ENCODE measurements at places on chromosomes 11 and 22.
A peak's percentile ranks its signal among the peaks of the same experiment; 100 is the strongest.

GRCh38 chr11:86191874-86192273 lies 52.7 kb upstream of the EED start:
- no peak for DNase-seq

DNA sequence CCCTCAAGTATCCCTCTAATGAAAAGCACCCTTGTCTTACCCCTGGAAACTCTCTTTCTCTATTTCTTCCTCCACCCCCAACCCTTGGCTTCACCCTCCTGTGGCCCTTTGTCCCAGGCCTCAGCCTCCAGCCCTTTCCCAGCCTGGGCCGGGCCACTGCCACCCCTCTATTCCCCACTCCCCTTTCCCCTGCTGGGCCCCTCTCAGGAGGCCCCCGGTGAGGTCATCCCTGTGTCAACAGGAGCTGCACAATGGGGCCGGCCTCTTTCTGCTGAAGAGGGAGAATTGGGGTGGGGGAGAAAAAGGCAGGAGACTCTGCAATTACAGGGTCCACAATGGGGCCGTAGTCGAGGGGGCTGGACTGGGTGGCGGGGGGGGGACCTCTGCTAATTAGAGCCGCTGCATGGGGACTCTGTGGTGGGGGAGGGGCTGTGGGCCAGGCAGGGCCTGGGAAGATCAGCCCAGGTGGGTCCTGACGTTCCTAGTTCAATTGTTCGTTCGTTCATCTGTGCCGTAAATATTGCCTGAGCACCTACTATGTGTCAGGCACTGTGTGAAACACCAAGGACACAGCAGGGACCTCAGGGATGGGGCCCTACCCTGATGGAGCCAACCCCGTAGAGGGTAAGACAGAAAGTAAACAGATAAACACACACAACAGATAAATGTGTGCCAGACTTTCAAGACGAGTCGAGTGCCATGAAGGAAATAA lies 18.5 kb upstream of the MPPED1 start:
- DNase-seq, result peak; percentile 23

DNA sequence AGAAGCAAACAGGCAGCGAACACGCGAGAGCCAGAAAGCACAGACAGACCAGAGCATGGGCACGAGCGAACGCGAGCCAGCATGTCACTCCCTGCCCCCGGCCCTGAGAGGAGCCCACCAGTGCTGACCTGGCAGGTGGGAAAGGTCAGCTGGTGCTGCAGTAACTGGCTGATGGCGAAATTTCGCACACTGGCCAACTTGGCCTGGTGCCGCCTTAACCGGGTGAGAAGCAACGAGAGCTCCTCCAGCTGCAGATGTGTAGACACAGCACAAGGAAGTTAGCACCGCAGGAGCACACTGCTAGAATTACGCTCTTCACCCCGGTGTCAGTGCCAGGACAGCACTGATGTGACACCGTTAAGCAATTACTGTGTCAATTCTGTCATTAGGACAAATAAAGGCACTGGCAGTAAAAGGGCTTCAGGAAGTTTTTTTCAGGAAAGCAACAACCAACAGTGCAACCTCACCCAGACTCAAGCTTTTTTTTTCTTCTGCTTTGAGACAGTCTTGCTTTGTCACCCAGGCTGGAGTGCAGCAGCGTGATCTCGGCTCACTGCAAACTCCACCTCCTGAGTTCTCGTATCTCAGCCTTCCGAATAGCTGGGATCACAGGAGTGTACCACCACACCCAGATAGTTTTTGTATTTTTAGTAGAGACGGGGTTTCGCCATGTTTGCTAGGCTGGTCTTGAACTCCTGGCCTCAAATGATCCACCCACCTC lies 76.8 kb downstream of the C11orf58 start:
- peak; percentile 78 for DNase-seq

DNA sequence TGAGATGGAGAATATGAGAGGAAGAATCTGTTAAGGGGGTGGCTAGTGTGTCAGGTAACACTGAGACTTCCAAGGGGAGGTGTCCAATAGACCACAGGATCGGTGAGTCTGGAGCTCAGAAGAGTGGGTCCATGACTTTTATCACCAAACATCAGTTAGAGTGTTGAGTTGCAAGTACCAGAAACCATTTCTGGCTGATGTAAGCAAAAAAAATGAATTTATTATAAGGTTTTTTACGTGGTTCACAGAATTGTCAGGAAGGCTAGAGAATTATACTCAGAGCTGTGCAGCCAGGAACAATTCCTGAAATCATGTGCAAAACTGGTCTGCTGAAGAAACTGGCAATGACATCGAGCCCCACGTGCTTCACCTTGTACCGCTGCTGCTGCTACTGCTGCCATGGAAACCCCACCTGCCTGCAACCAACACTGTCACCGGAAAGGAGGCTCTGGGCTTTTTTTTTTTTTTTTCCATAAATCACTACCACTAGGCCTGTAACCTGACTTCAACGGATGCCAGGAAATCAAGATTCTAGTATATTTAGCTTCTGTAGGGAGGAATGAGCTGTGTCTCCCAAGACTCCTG lies 16.6 kb upstream of the STK33 start:
- no peak for DNase-seq

- DNase-seq, result no peak
Observed at GRCh38 chr11:111694851-111695250, 71.3 kb downstream of the PPP2R1B start.

GRCh38 chr11:35330156-35330889 lies 89.0 kb downstream of the SLC1A2 start:
- no peak for DNase-seq

DNA sequence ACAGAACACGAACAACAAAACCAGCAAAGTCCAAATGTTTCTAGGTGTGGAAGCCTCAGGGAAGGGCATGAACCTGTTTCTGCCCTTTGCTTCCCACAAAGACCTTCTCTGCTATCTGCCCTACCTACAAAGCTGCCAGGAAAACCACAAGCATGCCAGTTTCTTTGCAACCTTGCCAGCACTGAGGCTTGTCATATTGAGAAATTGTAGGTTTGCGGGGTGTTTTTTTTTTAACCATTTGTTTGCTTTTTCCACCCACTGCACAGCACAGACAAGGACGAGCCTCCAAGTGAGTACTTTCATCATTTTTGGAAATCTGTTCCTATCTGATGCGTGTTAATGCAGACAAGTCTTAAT lies 12.8 kb downstream of the PARVG start:
- no peak for DNase-seq

- no peak for DNase-seq
Observed at GRCh38 chr22:36221799-36222751, 17.3 kb downstream of the APOL2 start.

- DNase-seq, result no peak
Observed at GRCh38 chr11:34445956-34446355, 7.2 kb downstream of the CAT start.

DNA sequence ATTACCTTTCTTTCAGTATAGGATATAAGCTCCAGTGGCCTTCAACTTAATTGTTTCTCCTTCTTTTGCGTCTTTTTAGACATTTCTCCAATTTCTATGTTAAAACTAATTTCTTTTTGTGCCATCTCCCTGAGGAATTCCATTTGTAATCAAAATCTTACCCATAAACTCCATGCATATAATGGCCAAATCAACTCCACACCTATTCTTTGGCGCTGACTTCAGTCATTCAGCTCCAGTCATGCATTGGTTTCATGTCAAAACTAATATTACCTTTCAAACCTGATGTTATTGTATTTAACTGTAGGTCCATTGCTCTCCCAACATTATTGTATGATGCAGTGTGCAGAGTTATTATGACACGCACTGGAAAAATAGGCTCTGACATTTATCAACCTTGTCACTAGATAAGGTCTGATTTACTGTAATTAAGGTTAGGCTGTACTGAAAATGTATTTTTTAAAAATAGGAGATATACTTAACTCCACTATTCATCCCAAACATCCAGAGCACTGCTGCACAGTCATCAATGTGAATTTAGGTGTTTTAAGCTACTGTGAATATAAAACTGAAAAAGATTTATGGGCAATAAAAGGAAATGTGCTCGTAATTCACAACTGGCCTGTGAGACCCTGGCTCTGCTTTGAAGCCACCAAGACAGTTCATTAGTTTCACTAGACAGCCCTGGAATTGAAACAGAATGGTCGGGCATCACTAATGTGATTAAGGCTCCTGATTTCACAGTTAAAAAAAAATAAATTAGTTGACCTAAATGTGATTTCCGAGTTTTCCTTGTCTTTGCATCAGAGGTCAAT lies 180.6 kb upstream of the GRIA4 start:
- DNase-seq, result no peak

GRCh38 chr11:58647866-58648265 lies 25.4 kb downstream of the CNTF start:
- DNase-seq, result no peak

- no peak for DNase-seq
Observed at GRCh38 chr11:134390706-134391569, 21.1 kb downstream of the B3GAT1 start.

- no peak for DNase-seq
Observed at GRCh38 chr22:37782340-37783168, 25.2 kb upstream of the GCAT start.

DNA sequence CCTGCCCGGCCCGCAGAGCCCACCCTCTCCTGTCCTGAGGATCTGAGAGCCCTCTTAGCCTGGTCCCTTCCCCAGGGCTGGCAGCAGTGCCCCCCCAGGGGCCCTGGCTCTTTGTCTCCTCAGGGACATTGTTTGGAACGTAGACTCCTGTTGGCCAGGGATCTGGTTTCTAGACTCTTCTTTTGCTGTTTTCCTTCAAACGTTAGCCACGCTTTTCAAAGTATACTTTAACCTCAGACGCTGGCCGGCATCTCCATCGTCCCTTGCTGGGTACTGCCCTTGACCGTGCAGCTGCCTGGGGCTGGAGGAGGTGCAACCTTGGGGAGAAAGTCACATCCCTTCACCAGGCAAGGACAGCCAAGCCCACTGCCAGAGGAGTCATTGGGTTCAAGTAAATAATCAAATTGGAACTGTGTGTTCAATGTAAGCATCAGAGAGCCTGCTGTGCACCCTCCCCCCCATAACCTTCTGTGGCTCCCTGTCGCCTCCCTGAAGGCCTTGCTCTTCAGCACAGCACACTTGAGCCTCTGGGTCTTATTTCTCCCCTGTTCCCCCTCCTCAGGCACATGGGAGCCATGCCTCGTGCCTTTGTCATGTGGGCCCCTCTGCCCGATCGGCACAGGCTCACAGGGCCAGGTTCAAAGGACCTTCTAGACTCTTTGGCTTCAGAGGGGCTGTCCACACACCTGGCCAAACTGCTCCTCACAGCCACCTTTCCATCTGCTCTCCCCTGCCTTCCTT lies 21.8 kb upstream of the WNT7B start:
- DNase-seq, result no peak

GRCh38 chr11:67312187-67313021 lies 9.1 kb downstream of the SSH3 start:
- DNase-seq, result no peak

- DNase-seq, result peak; percentile 75
Observed at GRCh38 chr22:30291058-30291892, 2.0 kb upstream of the CASTOR1 start.

- DNase-seq, result no peak
Observed at GRCh38 chr11:116541460-116541859, 231.3 kb downstream of the BUD13 start.

GRCh38 chr11:21481255-21481654 lies 711.6 kb upstream of the ANO5 start:
- no peak for DNase-seq

DNA sequence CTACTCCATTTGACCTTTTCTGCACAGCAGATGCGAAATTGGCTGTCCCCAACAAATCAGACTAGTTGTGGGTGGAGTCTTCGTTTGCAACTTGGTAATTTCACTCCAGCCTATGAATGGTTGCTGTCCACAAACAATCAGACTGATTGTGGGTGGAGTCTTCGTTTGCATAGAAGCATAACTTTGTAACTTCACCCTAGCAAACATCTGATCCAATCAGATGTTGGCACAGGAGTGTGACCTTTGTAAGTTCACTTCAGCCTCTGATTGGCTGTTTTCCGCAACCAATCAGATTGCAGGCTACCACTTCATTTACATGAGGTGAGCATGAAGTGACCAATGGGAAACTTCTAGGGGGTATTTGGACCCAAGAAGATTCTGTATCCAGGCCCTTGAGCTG lies 16.3 kb upstream of the CABP2 start:
- DNase-seq, result no peak

All from right lung (tissue), 10 donors.